ENCODE measurements at places on chromosomes 3 and 15. TPM values are rescaled to one million over a fixed set of nuclear protein-coding genes. Genes with fewer than 3 reads are reported as not detected.

ANKUB1 gene
- not detected for total RNA-seq

DNA sequence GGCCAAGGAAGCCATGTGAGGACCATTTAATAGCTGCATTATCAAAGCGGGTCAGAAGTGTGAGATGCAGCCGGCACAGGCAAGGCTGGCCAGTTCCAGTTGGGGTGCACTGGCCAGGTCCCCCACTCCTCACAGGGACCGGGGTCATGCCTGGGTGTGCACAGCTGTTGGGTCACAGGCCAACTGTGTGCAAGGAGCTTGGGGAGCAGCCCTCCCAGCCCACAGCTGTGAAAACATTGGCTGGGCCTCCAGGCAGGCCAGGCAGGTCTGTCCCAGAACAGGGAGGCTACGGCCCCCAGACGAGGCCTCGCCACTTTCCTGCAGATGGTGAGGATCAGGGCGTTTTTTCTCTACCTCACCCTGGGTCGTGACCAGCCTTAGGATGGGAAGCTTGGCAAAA is 521.0 kb downstream of the NTRK3 start:
- H3K4me3 ChIP-seq, result no peak overlapping the region
- H3K27ac ChIP-seq, result no peak overlapping the region
- H3K36me3 ChIP-seq, result no peaks in the 10 kb centered on the region
- H3K4me1 ChIP-seq, result no peaks in the 10 kb centered on the region

DNA sequence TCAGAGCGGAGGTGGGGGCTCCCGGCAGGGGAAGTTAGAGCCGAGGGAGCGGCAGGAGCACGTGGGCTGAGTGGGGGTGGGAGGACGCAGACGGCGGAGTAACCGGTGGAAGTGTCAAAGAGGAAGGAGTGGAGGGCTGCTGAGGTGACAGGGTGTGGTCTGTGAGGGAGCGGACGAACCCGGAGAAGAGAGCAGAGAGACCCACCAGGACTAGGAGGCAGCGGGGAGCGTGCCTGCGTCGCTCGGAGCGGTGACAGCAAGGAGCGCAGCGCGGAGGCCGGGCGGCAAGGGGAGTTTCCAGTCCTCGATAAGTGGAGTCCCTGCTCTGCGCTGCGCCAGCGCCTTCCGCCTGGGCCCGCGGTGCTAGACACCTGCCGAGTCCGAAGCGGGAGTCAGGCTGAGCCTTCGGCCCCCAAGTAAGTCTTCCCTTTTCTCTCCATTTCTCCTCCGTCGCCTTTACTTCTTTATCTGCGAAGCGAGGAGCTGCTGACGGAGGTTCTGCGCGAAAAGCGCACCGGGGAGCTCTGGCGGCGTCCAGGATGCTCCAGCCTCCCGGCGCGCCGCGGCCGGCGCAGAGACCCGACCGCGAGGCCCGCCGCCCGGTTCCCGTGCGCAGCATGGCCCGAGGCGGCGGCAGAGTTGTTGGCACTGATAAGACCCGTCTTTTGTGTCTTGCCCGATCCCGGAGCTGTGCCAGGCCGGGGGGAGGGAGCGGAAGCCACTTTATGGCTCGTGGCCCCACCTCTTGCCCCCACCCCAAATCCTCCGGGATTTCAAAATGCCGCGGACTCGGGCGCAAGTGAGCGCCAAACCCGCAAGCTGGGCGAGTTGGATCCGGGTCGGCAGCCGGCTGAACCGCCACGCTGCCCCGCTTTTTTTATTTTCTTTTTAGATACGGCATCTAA is 533.0 kb upstream of the SEMA6D start:
- H3K27me3 ChIP-seq, result peaks cover 11% of the 10 kb centered on the region
- peak; percentile 27 for DNase-seq
- no peaks in the 10 kb centered on the region for H3K4me1 ChIP-seq

DNA sequence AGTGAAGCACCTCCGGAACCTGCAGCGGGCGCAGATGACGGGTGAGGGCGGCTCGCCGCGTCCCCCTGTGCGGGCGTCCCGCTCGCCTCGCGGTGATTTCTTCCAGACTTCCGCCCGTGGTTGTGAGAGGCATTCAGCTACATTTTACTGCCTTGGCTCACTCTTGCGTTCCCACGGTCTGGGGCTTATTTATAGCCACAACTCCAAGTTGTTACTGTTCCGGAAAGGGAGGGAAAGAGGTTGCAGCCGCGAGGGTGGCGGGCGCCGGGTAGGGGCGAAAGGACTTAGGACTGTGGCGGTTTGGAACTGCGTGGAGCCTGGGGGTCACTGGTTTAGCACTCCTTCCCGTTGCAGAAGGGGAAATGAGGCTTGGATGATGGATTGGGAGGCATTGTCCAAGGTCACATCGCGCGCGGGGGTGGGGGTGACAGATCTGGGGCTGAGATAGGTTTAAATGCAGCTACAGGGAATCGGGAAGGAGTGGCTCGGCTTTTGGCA is 1.1 kb downstream of the HES1 start:
- peak; percentile 86 for DNase-seq
- H3K4me1 ChIP-seq, result peaks cover 24% of the 10 kb centered on the region
- peak overlapping the region; percentile 14 for H3K4me3 ChIP-seq
- peaks cover 24% of the 10 kb centered on the region for H3K27me3 ChIP-seq

GRCh38 chr15:75947092-75947491 is 43.4 kb downstream of the FBXO22 start:
- no peaks in the 10 kb centered on the region for H3K27me3 ChIP-seq
- H3K4me3 ChIP-seq, result no peak overlapping the region
- peaks cover 4% of the 10 kb centered on the region for H3K4me1 ChIP-seq
- no peaks in the 10 kb centered on the region for H3K36me3 ChIP-seq
- no peak overlapping the region for H3K27ac ChIP-seq

SEMA3G gene
- total RNA-seq, result under 0.01 TPM

PYGO1 gene
- total RNA-seq, result 10.1 TPM

DNA sequence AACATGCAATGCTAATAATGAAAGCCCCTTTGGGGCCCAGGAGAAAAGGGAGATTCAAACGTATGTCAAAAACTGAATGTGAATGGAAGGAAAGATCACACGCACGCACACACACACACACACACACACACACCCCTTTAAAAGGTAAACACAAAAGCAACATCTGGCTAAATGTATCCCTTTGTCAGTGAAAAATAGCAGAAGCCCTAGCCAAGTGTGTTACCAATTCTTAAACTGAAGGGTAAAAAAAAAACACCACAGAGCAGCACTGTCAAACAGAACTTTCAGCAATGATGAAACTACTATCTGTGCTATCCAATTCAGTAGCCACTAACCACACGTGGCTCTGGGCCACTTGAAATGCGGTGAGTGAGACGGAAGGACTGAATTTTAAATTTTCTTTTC is 4.9 kb downstream of the RFTN1 start:
- no peaks in the 10 kb centered on the region for H3K27me3 ChIP-seq
- DNase-seq, result peak; percentile 70
- no peak overlapping the region for H3K4me3 ChIP-seq
- no peak overlapping the region for H3K27ac ChIP-seq
- H3K36me3 ChIP-seq, result peaks cover 3% of the 10 kb centered on the region

GRCh38 chr15:26157081-26157480 is 294.0 kb upstream of the ATP10A start:
- no peaks in the 10 kb centered on the region for H3K4me1 ChIP-seq
- no peaks in the 10 kb centered on the region for H3K27me3 ChIP-seq
- no peak overlapping the region for H3K4me3 ChIP-seq
- H3K36me3 ChIP-seq, result no peaks in the 10 kb centered on the region

KCNMB3 gene
- total RNA-seq, result 1.5 TPM

- H3K4me1 ChIP-seq, result peaks cover 5% of the 10 kb centered on the region
- no peak for DNase-seq
- H3K4me3 ChIP-seq, result no peak overlapping the region
Observed at GRCh38 chr3:12472796-12473195, 11.5 kb upstream of the TSEN2 start.

TM4SF1 gene
- total RNA-seq, result 423 TPM

PPM1L gene
- total RNA-seq, result 2.1 TPM

- H3K27me3 ChIP-seq, result no peaks in the 10 kb centered on the region
- no peak overlapping the region for H3K4me3 ChIP-seq
- H3K27ac ChIP-seq, result no peak overlapping the region
- no peaks in the 10 kb centered on the region for H3K36me3 ChIP-seq
Observed at GRCh38 chr15:81407718-81408117, 33.7 kb upstream of the TMC3 start.

SORD gene
- total RNA-seq, result 8.9 TPM

GRCh38 chr3:195715134-195715533 is 5.6 kb upstream of the MUC20 start:
- H3K36me3 ChIP-seq, result peaks cover 1% of the 10 kb centered on the region
- peaks cover 3% of the 10 kb centered on the region for H3K4me1 ChIP-seq
- no peak overlapping the region for H3K4me3 ChIP-seq
- peaks cover 3% of the 10 kb centered on the region for H3K27me3 ChIP-seq
- no peak overlapping the region for H3K27ac ChIP-seq
- DNase-seq, result no peak

- no peaks in the 10 kb centered on the region for H3K27me3 ChIP-seq
- H3K27ac ChIP-seq, result no peak overlapping the region
- no peaks in the 10 kb centered on the region for H3K4me1 ChIP-seq
- no peaks in the 10 kb centered on the region for H3K36me3 ChIP-seq
Observed at GRCh38 chr15:51016615-51017014, 78.1 kb downstream of the TNFAIP8L3 start.

GRCh38 chr15:77516786-77517185 is 96.1 kb downstream of the HMG20A start:
- H3K4me3 ChIP-seq, result no peak overlapping the region
- no peak overlapping the region for H3K27ac ChIP-seq
- no peak for DNase-seq
- no peaks in the 10 kb centered on the region for H3K4me1 ChIP-seq
- no peaks in the 10 kb centered on the region for H3K27me3 ChIP-seq
- H3K36me3 ChIP-seq, result no peaks in the 10 kb centered on the region

GRCh38 chr3:127053450-127053849 is 70.5 kb downstream of the PLXNA1 start:
- H3K4me1 ChIP-seq, result no peaks in the 10 kb centered on the region
- H3K4me3 ChIP-seq, result no peak overlapping the region
- H3K27ac ChIP-seq, result no peak overlapping the region
- DNase-seq, result no peak
- no peaks in the 10 kb centered on the region for H3K36me3 ChIP-seq

GRCh38 chr3:134250717-134251220 is at the start of gene RYK:
Gene RYK, minus strand, starts transcription at chr3:134250859. Its CDS starts 205 bp downstream, at chr3:134250654.
- peak within 1 kb of the TSS; percentile 90 for H3K4me3 ChIP-seq
- peaks cover 2% of the 10 kb centered on the region for H3K4me1 ChIP-seq
- peak within 1 kb of the TSS; percentile 71 for H3K27ac ChIP-seq
- H3K36me3 ChIP-seq, result no peaks in the 10 kb centered on the region
- H3K27me3 ChIP-seq, result no peaks in the 10 kb centered on the region
- DNase-seq, result peak; percentile 66

DNAH12 gene
- total RNA-seq, result under 0.01 TPM

DAZL gene
- total RNA-seq, result not detected

DNA sequence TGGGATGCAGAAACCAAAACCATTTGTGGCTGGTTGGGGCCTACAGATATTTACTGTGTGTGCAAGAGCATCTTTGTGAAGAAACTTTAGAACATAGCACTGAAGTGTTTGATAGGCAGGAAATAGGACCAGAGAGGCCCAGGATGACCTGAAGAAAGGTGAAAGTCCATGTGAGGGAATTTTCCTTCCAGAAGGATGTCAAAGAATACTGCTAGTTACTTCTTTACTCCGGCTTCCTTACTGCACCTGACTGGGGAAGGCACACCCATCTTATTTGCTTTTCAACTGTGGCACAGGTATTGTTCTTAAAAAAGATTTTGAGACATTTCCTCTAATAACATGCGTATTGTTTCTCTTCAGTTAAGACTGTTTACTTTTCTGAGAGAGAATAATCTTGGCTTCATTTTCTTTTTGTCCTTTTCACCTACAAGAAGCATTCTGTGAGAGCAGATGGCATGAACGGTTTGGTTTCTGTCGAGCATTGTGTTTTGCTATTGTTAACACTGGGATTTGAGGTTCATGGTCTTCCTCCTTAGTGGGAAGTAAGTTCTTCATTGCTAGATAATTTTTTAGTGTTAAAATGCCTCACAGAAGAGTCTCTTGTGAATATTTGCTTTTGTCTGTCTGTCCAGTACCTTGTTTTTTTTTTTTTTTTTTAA is 71.5 kb downstream of the SLCO3A1 start:
- DNase-seq, result no peak
- H3K27ac ChIP-seq, result no peak overlapping the region
- H3K36me3 ChIP-seq, result no peaks in the 10 kb centered on the region
- H3K4me3 ChIP-seq, result no peak overlapping the region
- H3K4me1 ChIP-seq, result no peaks in the 10 kb centered on the region
- no peaks in the 10 kb centered on the region for H3K27me3 ChIP-seq

- no peaks in the 10 kb centered on the region for H3K4me1 ChIP-seq
- H3K27me3 ChIP-seq, result peaks cover 3% of the 10 kb centered on the region
- H3K36me3 ChIP-seq, result no peaks in the 10 kb centered on the region
- peak; percentile 51 for DNase-seq
- H3K4me3 ChIP-seq, result peak within 1 kb of the TSS; percentile 39
Observed at GRCh38 chr3:196639483-196640296, at the start of gene NRROS. Gene NRROS, plus strand, starts transcription at chr3:196639694. Its CDS starts 14,846 bp downstream, at chr3:196654540.

- peak; percentile 25 for DNase-seq
- no peak overlapping the region for H3K4me3 ChIP-seq
- no peaks in the 10 kb centered on the region for H3K36me3 ChIP-seq
Observed at GRCh38 chr3:161401389-161401788, 30.1 kb upstream of the SPTSSB start.

GRCh38 chr3:58537412-58538301 is 667 bp upstream of the ACOX2 start:
- no peak for DNase-seq
- H3K27ac ChIP-seq, result no peak overlapping the region
- H3K27me3 ChIP-seq, result no peaks in the 10 kb centered on the region
- H3K4me1 ChIP-seq, result peaks cover 7% of the 10 kb centered on the region
- no peaks in the 10 kb centered on the region for H3K36me3 ChIP-seq

- no peaks in the 10 kb centered on the region for H3K27me3 ChIP-seq
- H3K27ac ChIP-seq, result no peak overlapping the region
- no peak overlapping the region for H3K4me3 ChIP-seq
- H3K36me3 ChIP-seq, result no peaks in the 10 kb centered on the region
Observed at GRCh38 chr15:26028086-26028740, 165.1 kb upstream of the ATP10A start.
